Activated CD4-positive, alpha-beta T cell treated with anti-CD3 and anti-CD28 coated beads, Interleukin-10, Interleukin-2, amounts not matched to agents 100 ng/mL and 50 ng/mL, durations not matched to agents 16 hours and 8 hours (primary cell): ENCODE measurements at places on chromosomes 2 and 18.

GRCh38 chr2:72934683-72935610 is 17.6 kb downstream of the EMX1 start:
- DNase-seq = peak; percentile 10

DNA sequence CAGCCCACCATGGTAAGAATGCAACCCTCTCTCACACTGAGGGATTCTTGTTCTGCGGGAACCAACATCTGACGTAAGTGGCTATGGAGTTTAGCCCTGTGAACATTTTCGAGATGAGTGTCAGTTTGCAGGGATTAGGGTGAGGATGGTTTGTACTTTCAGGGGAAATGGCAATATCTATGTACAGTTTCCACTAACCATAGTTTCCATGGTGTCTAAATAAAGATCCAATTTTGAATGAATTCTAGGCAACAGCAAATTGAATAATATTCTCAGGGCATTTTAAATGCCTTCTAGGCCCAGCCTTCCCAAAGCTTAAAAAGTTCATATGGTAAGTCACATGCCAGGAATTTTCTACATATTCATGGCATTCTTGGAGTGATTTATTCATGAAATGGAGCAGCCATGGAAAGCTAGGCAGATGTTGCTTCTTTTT is 105.4 kb upstream of the MMADHC start:
- DNase-seq = no peak

- no peak for DNase-seq
These were observed 21.6 kb upstream of the TMEFF2 start for GRCh38 chr2:192216336-192216735.

GRCh38 chr2:48221846-48222516 is 308.0 kb upstream of the STON1 start:
- no peak for DNase-seq

GRCh38 chr2:127051116-127052056 is 55.6 kb downstream of the BIN1 start:
- DNase-seq = no peak

DNA sequence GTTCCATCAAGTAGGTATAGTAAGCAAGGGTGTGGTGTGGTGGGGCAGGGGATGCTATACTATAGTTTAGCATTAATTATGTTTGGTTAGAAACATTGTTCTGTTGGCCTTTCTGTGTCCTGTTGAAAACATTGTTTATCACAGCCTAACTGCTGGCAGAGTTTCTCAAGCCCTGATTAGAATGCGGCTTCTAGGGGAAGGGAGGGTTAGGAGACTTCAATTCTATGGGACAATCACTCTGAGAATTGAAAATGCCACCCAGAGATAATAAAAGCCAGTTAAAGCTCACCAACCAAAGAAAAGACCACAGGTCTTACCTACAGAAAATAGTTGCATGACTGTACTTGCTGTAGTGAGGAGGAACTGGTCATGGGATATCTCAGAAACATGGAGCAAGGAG is 19.9 kb upstream of the SMCHD1 start:
- DNase-seq = no peak

- no peak for DNase-seq
These were observed 55.4 kb downstream of the BOLA3 start for GRCh38 chr2:74092275-74092674.

- DNase-seq = peak; percentile 86
These were observed 37.3 kb upstream of the TANK start for GRCh38 chr2:161122772-161123530.

GRCh38 chr2:25537526-25537925 is 135.9 kb downstream of the DTNB start:
- DNase-seq = no peak

DNA sequence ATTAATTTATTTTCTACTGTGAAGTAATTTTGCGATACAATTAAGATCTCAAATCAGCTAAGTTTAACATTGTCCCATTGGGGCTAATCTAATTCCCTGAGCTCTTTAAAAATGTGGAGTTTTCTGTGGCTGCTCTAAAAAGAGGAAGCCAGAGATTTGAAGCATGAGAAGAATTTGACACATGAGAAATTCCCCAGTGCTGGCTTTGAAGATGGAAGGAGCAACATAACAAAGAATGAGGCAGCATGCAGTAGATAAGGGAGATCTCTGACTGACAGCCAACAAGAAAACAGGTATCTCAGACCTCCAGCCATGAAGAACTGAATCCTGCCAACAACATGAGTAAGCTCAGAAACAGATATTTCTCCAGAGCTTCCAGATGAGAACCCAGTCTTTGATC is 308.4 kb downstream of the ZNF804A start:
- DNase-seq = no peak

GRCh38 chr2:45145073-45145899 is 136.0 kb upstream of the SIX2 start:
- DNase-seq = no peak

DNA sequence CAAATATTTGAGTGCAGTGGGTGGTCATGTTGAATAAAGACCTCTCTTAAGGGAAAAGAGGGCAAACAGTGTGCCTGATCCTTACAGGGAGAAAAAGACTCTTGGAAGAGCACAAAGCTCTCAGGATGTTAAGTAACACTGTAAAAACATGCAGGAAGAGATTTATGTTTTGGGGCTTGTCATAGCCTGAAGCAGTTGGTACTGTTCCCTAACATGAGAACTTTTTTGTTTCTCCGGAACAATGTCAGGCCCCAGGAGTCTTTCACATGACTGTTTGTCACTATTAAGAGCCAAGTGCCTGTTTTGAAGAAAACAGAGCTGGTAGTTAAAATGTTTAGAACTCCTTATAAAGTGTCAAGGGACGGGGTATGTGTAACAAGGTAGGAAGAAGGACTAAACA is 83.7 kb upstream of the B3GNT2 start:
- no peak for DNase-seq

- no peak for DNase-seq
These were observed 17.0 kb downstream of the CHMP1B start for GRCh38 chr18:11868230-11868629.

DNA sequence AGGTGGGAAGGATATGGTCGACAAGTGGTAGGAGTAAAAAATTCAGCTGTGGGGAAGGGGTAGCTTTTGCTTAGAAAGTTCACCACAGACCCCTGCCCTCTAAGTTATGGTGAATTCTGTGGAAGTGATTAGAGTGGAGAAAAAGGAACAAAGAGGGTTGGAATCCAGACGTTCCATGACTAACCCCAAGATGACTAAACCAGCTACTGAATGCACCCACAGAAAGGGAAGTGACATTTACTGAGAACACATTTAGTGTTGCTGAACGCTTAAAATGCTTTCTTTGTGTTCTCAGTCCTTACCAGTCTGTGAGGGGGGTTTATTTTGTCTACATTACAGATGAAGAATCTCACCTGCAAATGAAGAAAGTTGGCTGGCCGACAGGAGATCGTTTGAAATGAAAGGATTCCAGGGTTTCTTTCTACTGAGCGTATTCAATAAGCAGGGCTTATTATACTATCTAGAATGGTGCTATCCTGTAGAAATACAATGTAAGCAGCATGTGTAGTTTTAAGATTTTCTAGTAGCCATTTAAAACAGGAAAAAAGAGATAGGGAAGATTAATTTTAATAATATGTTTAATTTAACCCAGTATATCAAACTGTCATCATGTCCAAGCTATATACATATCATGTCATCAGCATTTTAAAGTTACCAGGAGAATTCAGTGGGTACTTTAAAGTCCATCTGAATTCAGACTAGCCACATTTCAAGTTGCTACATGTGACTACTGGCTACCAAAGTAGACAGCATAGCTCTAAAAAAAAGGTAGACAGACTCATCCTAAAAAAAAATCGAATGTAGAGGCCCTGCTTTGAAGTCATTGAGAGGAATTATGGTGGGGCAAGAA is 60.1 kb downstream of the LIMS1 start:
- DNase-seq = peak; percentile 79

- DNase-seq = no peak
These were observed 94.7 kb upstream of the CDC42EP3 start for GRCh38 chr2:37766106-37766505.

DNA sequence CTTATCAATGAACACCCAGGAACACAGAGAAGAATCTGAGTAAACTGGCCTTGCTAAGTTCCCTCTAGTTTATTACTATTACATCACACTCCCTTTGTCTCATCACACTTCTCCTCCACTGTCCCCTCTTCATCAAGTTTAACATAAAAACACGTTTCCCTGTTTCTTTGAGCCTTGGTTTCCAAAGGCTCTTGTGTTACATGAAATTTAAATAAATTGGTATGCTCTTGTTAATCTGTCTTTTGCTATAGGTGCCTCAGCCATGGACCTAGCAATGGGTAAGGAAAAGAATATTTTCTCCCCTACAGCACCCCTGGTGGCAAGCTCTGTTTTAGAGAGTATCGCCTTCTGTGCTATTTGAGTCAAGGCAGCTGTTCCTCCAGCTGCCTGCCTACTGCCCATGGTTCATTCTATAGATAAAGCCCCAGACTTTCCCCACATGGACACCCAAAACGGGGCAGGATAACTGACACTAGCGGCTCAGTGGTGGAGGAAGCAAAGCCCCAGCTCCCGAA is 31.8 kb downstream of the TGIF1 start:
- peak; percentile 47 for DNase-seq

GRCh38 chr2:10216677-10217488 is 85.8 kb upstream of the HPCAL1 start:
- DNase-seq = no peak

DNA sequence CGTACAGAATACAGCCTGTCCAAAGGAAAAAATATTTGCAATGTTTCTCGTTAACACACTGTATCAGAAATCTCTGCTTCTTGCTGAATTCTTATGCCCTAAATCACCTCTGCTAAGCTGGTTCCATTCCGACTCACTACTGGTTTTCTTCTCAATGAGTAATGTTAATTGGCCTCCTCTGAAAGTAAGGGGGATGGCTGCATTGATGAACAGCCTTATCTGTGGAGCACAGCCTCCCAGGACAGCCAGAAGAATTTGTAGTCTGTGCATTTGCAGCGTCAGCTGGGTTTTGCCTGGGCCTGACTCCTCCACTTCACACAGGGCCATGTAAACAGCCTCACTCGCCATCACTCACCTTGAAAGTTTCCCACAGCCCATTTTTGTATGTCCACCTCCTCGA is 127.7 kb downstream of the RNF152 start:
- no peak for DNase-seq

GRCh38 chr2:127392133-127392827 is 4.5 kb upstream of the MAP3K2 start:
- no peak for DNase-seq

GRCh38 chr2:37563375-37564015 is 107.9 kb downstream of the CDC42EP3 start:
- DNase-seq = no peak

DNA sequence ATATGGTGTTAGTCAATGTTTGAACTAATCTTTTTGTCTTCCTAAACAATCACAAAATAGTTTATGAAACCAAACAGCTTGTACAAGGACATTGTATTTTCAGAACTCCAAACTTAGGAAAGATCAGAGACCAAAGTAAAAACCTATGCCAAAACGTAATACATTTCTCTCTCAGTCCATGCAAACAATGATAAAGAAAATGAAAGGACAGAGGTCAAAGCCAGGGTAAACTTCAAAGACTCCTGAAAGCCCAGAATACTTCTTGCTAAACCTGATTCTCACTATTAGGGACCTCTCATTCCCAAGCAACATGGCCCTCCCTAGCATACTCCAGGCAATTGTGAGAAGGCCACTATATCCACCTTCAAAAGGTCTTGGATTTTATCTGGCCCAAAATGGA is 105.1 kb upstream of the GALNT5 start:
- DNase-seq = no peak

DNA sequence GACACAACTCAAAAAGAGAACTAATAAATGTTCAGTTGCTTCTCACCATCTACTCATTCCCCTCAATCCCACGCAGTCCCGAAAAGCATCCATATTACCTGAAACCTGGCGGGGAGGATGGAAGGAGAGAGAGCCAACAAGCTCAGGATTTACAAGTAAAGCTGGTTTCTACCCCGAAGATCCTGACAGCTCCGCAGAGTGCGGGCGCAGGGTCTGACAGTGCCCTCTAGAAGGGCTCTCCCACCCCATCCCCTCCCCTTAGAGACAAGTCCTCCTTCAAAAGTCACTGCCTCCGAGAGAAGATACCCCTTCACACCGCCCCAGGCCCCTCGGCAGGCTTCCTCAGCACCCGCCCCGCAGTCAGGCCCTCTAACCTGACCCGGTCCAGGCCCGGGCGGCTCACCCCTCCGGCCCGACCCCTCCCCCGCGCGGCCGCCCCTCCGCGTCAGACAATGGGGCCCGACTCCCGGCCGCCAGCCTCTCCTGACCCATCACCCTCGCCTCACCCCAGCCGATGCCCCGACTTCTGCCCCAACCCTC is 550 bp downstream of the RAB1A start:
- peak; percentile 35 for DNase-seq

DNA sequence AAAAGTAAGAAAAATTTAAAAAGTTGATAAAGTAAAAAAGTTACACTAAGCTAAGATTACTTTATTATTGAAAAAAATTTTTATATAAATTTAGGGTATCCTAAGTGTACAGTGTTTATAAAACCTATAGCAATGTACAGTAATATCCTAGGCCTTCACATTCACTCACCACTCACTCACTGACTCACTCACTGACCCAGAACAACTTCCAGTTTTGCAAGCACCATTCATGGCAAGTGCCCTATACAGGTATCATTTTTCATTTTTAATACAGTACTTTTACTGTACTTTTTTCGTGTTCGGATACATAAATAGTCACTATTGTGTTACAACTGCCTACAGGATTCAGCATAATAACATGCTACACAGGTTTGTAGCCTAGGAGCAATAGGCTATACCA is 8.9 kb upstream of the THUMPD2 start:
- no peak for DNase-seq

GRCh38 chr2:6917761-6918421 is 679 bp downstream of the RNF144A start:
- peak; percentile 31 for DNase-seq

- DNase-seq = peak; percentile 13
These were observed 187.1 kb downstream of the ZBTB7C start for GRCh38 chr18:48222118-48222517.

DNA sequence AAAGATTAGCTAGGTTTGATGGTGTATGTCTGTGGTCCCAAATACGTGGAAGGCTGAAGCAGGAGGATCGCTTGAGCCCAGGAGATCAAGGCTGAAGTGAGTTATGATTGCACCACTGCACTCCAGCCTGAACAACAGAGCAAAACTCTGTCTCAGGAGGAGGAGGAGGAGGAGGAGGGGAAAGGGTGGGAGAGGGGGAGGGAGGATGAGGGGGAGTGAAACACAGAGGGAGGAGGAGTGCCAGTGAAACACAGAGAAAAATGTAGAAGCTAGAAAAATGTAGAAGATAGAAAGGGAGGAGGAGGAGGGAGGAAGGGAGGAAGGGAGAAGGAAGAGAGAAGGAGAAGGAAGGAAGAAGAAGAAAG is 387.5 kb downstream of the MTX2 start:
- DNase-seq = no peak

DNA sequence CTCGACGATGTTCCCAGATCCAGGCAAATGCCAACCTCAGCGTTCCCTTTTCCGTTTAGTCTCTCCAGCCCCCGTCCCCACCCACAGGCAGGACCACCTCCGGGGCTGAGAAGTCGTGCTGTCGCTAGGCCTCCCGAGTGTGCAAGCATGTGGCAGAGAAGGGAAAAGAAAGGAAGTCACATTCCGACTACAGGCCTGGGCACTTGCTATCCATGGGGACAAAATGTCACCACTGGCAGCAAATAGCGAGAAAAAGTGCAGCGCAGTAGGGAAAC is 420 bp downstream of the PIGN start:
- no peak for DNase-seq

- no peak for DNase-seq
These were observed 47.7 kb downstream of the RAPGEF4 start for GRCh38 chr2:172783165-172783898.
